ENCODE measurements at places on chromosomes 12 and 14.

DNA sequence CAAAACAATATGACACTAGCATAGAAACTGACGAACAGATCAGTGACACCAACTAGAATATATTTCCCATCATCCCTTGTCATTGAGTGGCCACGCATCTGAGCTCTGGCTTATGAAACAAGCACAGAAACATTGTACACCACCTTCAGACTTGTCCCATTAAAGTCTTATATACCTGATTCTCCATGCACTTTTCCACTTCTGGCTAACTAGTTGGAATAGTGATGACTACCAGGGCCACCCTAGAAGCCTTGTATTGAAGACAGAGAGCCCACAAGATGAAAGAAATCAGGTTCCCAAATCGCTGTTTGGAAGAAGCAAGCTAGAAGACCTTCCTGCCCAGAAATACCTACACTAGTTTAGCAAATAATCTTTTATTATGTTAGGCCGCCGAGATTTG lies 99.7 kb upstream of the PPM1H start:
- DNase-seq, result no peak

GRCh38 chr12:113044516-113044915 lies 12.0 kb upstream of the DTX1 start:
- DNase-seq, result no peak

GRCh38 chr12:93571925-93572711 lies at the start of gene SOCS2:
TSS of gene SOCS2 (plus strand) at chr12:93572675. CDS start at chr12:93572898, 223 bp downstream.
- DNase-seq, result no peak

GRCh38 chr12:65899241-65899640 lies 75.0 kb downstream of the HMGA2 start:
- DNase-seq, result no peak

GRCh38 chr12:109925185-109925840 lies 25.2 kb downstream of the TCHP start:
- DNase-seq, result no peak

- DNase-seq, result no peak
These were observed 303.9 kb upstream of the FKBP4 start for GRCh38 chr12:2490831-2491230.

GRCh38 chr12:9687228-9687627 lies 17.7 kb downstream of the CLEC2D start:
- no peak for DNase-seq

GRCh38 chr12:116610971-116611541 lies 51.9 kb downstream of the MAP1LC3B2 start:
- no peak for DNase-seq

- DNase-seq, result no peak
These were observed 21.4 kb upstream of the TMEM106C start for GRCh38 chr12:47941871-47942613.

- no peak for DNase-seq
These were observed 22.3 kb upstream of the ELK3 start for GRCh38 chr12:96171905-96172304.

DNA sequence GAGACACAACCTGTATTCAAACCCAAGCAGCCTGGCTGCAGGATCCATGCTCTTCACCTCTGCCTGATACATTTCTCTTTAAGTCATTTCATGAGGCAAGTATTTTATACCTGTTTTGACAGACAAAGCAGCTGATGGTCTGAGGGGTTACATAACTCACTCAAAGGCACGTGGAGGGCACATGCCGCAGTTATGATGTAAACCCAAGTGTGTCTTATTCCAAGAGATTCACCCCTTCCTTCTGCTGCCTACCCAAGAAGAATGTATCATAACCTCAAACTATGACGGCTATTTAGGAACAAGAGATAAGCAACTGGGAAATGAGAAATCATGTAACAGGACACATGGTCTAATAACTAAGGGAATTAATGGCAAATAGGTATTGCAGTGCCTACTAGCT lies 329.8 kb upstream of the TMPO start:
- no peak for DNase-seq

- no peak for DNase-seq
These were observed 63.2 kb upstream of the PTPRR start for GRCh38 chr12:70983692-70984091.

- no peak for DNase-seq
These were observed 28.0 kb downstream of the VPS37B start for GRCh38 chr12:122867691-122868461.

DNA sequence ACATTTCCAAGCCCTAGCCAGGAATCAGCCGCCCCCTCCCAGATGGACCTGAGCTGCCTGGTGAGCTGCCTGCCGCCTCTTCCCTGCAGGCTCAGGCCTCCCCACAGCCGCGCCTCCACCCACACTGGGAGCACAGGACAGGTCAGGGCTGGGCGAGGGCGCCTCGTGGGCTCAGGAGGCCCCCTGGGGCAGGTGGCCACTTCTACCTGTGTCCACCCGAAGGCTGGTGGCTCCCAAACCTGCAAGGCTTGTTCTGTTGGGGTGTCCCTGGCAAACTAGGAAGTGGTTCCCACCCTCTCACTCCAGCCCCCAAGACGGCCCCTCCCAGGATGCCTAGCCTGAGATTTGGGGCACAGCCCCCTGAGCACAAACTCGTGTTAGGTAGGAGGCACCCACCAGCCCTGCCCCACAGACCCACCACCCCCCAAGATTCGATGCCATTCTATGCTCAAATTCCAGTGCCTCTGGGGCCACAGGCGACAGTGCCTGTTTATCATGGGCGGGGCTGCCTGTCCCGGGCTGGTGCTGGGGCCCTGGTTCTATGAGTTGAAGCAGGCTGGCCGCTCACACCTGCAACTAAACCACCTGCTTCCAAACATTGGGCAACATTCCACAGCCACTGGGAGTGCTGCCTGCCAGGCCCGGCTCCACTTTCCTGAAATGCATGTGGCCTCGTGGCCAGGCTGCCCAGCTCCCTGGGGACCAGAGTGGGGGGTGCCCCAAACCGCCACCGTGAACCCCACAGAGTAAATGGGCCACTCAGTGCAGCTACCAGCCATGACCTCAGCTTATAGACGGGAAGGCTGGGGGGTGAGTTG lies 6.8 kb downstream of the MMP17 start:
- no peak for DNase-seq

DNA sequence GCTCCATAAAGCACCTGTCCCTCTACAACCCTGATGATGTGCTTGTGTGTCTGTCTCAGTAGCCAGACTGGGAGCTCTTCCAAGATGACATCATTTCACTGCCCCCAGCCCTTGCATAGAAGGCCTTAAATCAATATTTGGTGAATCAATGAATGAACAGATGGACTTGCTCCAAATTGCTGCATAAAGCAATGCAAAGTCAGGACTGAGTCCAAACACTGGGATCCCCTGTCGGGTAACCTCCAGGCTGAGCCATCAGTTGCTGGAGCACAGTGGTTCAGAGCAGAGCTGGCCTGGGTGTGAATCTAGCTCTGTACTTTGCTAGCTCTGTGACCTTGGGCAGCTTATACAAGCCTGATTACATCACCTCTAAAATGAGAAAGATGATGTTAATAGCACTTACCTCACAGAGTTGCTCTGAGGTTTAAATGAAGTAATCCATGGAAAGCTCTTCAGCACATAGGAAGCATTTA lies 120.3 kb upstream of the VASH1 start:
- DNase-seq, result peak; percentile 11

GRCh38 chr14:69675877-69676416 lies 64.6 kb downstream of the SUSD6 start:
- DNase-seq, result no peak

DNA sequence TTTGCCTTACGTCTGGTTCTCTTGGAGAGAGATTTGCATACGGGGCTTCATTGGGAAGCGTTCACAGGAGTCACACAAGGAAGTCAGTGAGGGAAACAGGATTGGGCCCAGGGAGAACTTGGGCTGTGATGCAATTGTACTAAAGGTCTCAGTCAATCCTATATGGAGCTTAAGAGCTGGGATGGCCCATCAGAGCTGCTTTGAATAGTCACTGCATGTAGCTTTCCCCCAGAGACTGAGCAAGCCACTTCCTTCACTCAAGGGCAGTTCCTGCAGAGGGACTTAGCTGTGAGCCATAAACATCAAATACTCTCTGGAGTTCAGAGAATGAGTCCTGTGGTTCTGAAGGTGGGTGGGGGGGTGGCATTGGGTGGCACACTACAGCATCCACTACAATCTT lies 605.4 kb downstream of the MED13L start:
- DNase-seq, result no peak

- DNase-seq, result no peak
These were observed 13.8 kb downstream of the TMED10 start for GRCh38 chr14:75162631-75163030.

DNA sequence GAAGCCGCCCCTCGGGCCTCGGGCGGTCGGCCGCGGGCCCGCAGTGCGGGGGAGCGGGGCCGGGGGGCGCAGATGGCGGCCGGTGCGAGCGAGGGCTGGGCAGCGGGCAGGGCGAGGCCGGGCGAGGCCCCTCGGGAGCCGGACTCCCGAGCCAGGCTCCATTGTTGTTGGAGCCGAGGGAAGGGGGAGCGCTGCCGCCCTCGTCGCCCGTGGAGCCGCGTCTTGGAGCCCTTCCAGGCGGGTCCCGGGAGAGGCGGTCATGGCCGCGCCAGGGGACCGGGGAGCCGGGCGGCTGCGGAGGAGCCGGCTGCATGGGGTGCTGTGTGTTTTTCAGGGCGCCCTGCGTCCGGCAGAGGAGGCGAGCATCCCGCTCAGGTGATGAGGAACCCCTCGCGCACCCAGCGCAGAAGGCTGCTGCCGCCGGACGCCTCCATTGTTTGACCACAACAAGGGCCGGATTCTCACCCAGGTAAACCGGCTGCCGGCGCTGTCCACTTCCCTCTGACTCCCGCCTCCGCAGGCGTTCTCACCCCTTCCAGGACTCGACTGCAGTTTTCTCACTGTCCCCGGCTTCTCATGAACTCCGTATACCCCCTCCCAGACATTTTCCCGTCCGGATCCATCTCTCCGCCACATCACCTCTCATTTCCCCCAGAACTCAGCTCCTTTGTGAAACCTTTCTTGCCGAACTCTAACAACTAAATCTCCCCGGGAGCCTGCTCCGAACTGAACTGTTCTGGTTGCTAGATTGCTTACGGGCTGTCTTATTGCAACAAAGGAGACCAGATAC lies 732 bp downstream of the ZNF664 start:
- DNase-seq, result no peak

DNA sequence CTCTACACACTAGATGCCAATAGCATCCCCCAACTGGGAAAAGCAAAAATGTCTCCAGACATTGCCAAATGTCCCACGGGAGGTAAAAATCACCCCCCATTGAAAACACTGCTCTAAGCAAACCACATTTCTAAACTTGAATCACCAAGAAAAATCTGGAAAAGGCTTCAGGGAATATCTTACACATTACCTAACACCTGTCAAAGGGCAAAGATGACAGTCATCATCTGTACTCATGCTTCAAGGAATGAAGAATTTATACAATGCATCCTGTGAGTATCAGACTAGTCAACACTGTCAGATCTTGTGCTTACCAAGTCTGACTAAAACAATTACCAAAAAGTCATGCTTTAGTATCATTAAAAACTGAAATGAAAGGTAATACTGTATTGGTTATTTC lies 161.6 kb upstream of the SOX5 start:
- DNase-seq, result no peak

- no peak for DNase-seq
These were observed at the start of gene PKP2 for GRCh38 chr12:32896432-32897280. TSS of gene PKP2 (minus strand) at chr12:32896777. CDS start at chr12:32896731, 46 bp downstream.

DNA sequence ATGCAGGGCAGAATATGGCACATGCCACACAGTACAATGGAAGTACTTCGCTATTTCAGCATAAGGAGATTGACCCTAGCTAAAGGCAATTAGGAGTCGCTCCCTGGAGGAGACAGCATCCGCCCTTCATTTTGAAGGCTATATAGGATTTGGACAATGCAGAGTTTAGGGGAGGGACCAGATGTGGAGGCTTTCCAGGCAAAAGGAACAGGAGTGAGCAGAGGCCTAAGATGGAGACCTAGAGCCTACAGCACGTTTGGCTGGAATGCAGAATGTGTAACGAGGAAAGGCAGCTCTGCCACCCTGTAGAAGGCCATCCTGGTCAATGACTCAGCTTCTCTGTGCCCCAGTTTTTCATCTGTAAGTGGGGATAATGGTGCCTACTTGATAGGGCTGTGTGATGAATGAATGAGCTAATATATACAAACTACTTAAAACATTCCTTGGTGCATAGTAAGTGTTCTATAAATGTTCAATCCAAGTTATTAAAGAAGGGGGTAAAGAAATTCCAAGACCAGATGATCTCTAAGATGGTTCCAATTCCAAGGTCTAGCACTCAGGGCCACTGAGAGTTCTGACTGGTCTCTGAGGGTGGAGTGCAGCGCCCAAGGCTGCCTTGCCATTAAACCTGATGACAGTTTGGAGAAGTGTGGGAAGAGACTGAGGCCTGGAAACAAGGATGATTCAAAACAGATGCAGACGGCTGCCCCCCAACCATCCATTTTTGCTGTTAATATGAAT lies 54.3 kb upstream of the FRMD6 start:
- no peak for DNase-seq

DNA sequence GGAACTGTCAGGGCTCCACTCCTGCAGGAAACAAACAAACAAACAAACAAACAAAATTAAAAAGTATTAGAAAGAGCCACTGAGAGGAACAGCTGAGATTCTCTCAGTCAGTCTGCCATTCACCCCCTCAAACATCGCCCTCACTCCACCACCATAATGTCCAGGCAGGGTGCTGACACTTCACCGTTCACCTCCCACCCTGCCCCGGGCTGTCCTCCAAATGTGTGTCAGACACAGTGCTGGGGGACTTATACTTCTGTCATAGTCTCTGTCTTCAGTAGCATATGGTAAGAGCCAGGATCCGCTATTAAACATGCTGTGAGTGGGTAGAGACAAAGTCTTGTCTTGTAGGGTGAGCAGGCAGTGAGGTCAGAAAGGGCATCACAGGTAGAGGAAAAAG lies 28.3 kb downstream of the KRT18 start:
- no peak for DNase-seq

DNA sequence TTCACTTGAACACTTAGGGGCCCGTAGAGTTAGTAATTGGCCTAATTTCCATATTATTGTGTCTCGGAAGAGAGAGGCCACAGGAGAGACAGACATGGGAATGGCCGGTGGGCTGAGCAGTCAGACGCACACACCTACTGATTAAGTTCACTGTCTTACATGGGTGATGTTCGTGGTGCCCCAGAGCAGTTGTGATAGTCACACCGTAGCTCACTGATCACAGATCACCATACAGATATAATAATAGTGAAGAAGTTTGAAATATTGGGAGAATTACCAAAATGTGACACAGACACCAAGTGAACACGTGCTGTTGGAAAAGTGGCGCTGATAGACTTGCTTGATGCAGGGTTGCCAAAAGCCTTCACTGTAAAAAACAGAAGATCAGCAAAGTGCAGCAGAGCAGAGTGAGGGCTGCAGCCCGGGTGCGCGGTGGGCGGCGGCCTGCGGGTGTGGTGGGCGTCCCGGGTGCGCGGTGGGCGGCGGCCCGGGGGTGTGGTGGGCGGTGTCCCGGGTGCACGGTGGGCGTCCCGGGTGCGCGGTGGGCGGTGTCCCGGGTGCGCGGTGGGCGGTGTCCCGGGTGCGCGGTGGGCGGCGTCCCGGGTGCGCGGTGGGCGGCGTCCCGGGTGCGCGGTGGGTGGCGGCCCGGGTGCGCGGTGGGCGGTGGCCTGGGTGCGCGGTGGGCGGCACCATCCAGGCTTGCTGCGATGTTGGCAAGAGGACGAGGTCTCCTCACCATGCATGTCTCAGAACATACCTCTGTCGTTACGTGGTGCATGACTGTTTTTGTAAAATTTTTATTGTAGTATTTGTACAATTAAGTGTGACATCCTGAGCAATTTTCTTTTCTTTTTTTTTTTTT lies 34.3 kb upstream of the TEX22 start:
- no peak for DNase-seq

GRCh38 chr14:91419044-91419397 lies 1.4 kb upstream of the CCDC88C start:
- DNase-seq, result no peak
